ENCODE measurements at places on chromosomes 16 and 17.

DNA sequence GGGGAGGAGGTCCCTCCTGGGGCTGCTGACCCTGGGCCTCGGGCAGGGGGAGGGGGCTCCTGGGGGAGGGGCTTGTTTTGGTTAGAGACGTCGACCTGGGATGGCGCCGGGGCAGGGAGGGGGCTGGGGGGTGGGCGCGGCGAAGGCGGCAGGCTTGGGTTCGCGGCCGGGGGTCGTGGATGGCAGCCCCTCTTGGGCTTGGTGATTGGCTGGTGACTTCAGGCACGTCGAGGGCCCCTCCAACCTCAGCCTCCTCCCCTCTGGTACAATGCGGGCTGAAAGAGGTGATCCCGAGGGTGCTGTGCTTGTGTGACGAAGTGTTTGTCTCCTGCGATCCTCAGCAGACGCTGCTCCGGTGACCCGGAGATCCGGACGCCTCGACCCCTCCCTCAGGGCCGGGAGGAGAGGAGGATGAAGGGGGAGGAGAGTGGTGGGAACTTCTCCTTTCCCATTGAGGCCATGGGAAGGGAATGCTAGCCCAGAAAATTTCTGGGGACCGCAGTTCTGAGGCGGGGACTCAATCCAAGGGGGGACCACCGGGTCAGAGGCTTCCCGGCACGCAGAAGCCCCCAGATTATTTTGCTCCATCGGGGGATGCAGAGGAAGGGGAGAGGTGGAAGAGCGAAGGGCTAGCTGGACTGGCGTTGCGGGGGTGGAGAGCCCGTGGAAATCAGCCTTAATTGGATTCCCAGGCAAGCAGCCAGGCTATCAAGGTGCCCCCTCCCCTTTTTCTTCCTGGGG is 43.9 kb downstream of the RAI1 start:
- no peak for DNase-seq

- no peak for DNase-seq
Measured at GRCh38 chr17:66436631-66437030, 134.2 kb downstream of the PRKCA start.

DNA sequence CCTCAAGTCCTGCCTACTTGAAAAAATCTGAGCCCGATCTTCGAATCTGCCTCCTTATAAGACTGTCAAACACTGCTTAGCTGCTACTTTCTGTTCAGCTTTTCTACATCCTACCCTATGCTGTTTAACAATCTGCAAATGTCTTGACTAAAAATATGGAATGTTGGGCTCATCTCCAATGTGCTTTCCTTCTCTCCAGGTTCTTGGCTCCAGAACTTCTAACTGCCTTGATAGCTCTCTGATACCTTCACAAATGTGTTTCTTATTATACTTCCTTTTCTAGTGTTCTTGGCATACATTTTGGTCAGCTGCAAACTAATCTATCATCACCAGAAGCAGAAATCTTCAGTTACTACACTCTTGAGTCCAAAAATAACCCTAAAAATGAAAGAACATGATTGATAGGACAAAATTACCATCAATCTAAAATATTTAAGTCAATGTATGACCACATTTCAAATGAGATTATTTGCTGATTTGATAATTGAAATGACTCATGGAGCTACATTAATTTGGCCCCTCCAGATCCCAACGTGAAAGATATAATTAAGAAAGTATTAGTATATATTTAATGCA is 372.3 kb upstream of the MON1B start:
- no peak for DNase-seq

DNA sequence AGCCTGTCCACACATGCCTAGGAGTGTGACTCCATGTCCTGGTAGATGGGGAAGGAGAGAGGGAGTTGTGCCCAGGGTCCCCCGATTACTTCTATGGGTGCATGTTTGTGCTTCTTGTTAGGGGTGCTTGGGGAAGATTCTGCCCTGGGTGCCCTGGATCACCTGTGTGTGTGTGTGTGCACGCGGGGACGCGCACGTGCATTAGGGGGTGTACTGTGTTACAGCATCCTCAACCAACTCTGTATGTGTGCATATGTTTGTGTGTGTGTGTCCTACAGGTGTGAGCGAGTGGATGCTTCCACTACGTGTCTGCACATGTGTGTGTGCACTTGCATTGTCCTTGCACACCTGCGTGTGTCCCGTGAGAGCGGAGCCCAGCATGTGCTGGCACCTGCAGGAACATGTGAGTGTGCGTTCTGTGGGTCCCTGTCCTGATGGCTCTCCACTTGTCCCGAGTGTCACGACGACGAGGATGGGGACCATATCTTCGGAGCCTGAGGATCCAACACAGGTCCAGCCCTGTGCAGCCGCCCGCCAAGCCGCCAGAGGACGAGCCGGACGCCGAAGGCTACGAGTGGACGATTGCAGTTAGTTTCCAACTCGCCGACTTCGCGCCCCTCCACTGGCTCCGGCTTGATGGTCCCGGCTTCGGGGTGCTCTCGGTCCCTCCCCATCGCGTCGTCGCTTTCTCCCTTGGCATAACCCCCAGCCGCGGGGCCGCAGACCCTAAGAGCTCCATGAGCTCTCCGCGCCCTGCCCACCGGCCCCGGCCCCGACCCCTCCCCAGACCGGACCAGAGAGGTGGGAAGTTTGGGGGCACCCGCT is 6.0 kb upstream of the TBC1D3B start:
- DNase-seq: no peak

GRCh38 chr17:46764000-46764708 is 54.3 kb downstream of the WNT3 start:
- DNase-seq: no peak

DNA sequence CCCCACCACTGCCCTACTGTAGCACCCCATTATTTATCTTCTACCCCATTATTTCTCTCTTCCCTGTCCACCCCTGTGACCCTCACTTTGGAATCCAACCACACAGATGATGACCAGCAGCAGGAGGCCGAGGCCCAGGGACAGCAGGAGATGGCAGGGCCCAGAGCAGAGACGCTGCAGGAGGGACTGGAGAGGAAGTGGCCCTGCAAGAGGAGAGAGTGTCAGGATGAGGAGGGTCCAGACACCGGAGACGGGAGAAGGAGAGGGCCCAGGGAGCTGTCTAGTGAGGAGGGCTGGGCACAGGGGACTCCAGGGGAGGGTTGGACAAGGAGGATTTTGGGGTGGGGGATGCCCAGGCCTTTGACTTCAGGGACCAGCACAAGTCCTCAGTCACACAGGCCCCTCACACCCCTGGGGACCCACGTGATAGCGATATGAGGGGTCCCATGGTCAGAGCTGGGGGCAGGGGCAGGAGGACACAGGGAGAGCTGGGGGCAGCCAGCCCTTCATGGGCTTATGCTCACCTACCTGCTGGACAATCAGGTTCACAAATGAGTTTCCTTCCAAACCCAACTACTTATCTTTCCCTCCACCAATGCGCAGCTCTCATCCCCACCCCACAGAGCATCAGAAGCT is 2.0 kb downstream of the CLEC10A start:
- DNase-seq: no peak

GRCh38 chr17:79340333-79341221 is 266.0 kb downstream of the ENGASE start:
- no peak for DNase-seq

DNA sequence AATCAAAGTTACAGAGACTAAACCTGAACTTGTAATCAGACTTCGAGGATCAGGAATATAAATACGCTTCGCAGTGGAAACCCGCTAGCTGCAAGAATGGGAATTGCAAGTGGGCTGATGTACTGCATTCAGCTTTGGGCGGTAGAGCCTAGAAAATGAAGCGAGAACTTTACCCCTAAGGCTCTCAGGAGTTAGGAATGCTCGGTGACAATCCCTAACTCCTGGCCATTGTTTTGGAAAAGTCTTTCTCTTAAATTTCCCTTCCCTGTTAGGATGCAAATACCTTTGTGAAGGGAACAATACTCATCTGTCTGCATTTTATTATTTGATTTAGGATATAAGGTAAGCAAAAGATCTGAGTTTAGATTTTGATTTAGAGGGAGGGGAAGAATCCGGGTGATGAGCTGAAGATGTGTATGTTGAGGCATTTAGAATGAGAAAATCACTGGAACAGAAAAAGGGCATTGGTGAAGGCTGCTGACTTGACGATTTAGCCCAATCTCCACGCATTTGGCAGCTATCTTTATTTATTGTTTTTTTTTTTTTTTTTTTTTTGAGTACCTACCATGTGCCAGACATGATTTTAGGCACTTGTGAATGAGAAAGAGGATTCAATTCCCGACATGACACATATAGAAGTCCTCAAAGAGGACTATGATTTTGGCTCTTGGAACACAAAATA is 2.2 kb upstream of the TOX3 start:
- no peak for DNase-seq

Measured in stimulated activated naive CD4-positive, alpha-beta T cell (primary cell).